ENCODE measurements at places on chromosomes 13 and 19. TPM values are rescaled to one million over a fixed set of nuclear protein-coding genes. Genes with fewer than 3 reads are reported as not detected.
A peak's percentile ranks its signal among the peaks of the same experiment; 100 is the strongest.

Gene KLK14
- total RNA-seq = not detected

- no peak for DNase-seq
Measured at GRCh38 chr13:101698400-101698799, 245.9 kb downstream of the ITGBL1 start.

DNA sequence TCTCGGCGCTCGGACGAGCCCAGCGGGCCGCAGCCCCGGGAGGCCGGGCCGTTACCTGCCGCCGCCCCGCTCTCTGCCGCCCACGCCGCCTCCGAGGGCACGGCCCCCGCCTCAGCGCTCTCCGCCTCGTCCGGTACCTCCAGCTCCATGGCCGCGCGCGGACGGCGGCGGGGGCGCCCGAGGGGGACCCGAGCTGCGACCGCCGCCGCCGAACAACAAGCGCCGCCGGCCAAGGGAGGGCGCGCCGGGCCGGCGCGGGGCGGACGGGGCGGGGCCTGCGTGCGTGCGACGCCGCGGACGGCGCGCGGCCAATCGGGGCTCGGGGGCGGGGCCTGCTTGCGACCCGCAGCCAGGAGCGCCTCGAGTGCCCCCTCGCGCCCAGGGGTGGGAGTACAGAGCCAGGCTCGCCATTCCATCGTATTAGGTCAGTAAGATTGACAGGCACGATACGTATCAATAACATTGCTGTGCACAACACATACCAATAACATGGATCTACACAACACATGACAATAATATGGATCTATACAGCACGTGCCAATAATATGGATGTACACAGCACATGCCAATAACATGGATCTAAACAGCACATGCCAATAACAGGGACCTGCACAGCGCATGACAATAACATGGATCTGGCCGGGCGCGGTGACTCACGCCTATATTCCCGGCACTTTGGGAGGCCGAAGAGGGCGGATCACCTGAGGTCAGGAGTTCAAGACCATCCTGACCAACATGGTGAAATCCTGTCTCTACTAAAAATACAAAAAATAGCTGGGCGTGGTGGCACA lies at the start of gene PIP5K1C:
Gene PIP5K1C, minus strand, starts transcription at position 227 of the 791 bp plus-strand sequence. Its CDS starts 78 bp downstream, at position 149.
- peak; percentile 47 for DNase-seq

DNA sequence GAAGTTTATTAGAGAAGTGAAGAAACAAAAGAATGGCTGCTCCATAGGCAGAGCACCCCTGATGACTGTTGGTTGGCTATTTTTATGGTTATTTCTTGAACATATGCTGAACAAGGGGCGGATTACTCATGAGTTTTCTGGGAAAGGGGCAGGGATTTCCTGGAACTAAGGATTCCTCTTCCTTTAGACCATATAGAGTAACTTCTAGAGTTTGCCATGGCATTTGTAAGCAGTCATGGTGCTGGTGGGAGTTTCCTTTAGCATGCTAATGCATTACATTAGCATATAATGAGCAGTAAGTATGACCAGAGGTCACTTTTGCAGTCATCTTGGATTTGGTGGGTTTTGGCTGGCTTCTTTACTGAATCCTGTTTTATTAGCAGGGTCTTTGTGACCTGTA lies 38.7 kb upstream of the PCDH8 start:
- DNase-seq = no peak

Gene FAM174C
- total RNA-seq = 71.8 TPM

Gene APOC4
- total RNA-seq = not detected

DNA sequence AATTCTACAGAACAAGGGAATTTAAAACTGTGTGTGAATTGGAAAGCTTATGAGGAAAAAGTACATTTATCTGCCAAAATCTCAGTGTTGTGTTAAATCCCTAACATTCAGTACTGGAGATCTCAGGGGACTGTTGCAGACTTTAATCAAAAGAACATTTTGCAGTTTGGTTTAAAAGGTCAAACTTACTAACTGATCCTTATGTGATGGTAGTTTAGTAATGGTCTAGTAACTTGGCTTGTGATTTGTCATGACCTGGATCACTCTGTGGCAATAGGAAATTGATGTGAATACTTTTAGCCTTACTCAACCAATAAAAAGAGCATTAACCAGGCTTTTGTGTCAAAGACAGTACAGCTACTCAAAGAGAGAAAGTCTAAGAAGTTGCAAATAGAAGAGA lies 862.1 kb upstream of the MIR17HG start:
- DNase-seq = no peak

Gene ERFL
- total RNA-seq = 0.19 TPM

GRCh38 chr13:36998624-36999041 lies 507 bp downstream of the ALG5 start:
- no peak for DNase-seq

Gene CLEC4M
- total RNA-seq = 0.16 TPM

- no peak for DNase-seq
Measured at GRCh38 chr19:31957711-31958110, 387.7 kb upstream of the ZNF507 start.

- peak; percentile 19 for DNase-seq
Measured at GRCh38 chr19:36528921-36529518, 949 bp upstream of the ZNF260 start.

Gene SIAH3
- not detected for total RNA-seq

Gene SLITRK6
- total RNA-seq = not detected

Gene PEAK3
- 0.10 TPM for total RNA-seq

GRCh38 chr19:19120308-19121231 lies 17.7 kb downstream of the TMEM161A start:
- no peak for DNase-seq

Gene PCP2
- total RNA-seq = 0.62 TPM

Gene ACP5
- total RNA-seq = 43.6 TPM

GRCh38 chr13:21218351-21219035 lies 42.0 kb downstream of the MRPL57 start:
- peak; percentile 68 for DNase-seq

DNA sequence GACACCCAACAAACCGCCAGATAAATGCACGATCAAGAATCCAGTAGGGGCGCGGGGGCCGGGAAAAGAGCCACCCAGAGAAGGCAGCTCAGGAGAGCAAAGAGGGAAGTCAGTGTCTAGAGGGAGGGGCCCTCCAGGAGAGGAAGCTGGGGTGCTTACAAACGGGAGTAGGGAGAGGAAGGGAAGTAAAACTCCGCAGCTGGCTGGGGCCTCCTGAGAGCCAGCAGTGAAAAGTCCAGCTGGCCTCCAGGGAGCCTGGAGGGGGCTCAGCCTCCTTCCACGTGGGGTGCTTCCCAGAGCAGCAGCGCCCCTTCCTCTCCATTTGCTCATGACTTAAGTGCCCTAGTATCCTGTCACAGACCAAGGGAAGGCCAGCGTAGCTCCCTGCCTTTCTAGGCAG lies 51.8 kb downstream of the TMED1 start:
- no peak for DNase-seq

- DNase-seq = no peak
Measured at GRCh38 chr13:29936956-29937355, 86.5 kb upstream of the UBL3 start.

DNA sequence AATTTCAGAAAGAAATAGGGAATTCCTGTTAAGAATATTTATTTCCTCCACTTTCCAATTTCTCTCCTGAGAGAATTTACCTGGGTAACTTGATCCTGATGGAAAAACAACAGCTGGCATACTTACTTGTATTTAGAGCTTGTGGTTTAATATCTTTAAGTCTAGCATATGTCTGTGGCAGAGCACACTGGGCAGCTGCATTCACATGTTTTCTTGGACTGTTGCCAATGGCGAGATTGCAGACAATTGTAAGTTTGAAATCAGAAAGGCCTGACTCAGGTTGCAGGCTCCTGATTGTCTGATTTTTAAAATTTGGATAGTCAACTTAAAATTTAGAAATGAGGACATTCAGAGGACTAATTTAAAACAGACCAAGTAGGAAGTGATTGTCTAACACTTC lies 66.9 kb downstream of the NHLRC3 start:
- DNase-seq = no peak

GRCh38 chr13:27919934-27920676 lies at the start of gene PDX1:
PDX1 (plus strand) TSS chr13:27920000; CDS start chr13:27920139, 139 bp downstream.
- no peak for DNase-seq

Gene EFNB2
- total RNA-seq = 0.40 TPM

GRCh38 chr19:45769821-45770191 lies 754 bp upstream of the SIX5 start:
- no peak for DNase-seq

- DNase-seq = no peak
Measured at GRCh38 chr13:36131222-36131930, at the start of gene DCLK1. DCLK1 (minus strand) TSS chr13:36131382.

DNA sequence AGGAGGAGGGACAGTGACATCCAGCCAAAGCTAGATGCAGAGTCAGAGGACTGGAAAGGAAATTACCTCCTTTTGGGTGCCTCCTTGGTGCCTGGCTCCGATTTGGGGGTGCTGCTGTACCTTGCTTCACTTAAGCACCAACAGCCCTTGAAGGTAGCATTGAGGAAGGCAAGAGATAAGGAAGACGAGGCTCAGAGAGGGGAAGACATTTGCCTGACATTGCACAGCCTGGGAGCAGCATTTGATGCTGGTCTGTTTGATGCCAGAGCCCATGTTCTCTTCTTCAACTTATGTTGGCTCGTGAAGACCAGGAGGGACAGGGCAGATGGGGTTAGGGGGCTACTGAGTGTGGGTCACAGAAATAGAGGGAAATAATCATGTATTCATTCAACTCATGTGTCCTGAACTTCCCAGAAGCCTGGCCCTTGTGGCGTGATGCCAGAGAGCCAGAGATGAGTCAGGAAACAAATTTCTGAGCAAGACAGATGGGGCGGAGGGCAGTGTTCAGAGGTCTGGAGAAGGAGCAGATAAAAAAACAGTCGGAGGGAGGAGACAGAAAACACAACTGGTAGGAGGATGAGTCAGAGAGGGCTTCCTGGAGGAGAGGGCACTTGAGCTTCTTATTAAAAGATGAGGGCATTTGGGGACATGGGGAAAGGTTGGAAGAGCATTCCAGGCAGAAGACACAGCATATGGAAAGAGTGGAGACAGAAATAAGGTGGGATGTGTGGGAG lies 3.0 kb upstream of the C19orf81 start:
- DNase-seq = no peak

Gene KCNC3
- 3.8 TPM for total RNA-seq

Gene SHC2
- total RNA-seq = 0.08 TPM

Gene MBD3L3
- not detected for total RNA-seq

GRCh38 chr19:34041925-34042521 lies 130.3 kb upstream of the LSM14A start:
- no peak for DNase-seq

GRCh38 chr13:31264151-31264550 lies 64.4 kb downstream of the B3GLCT start:
- no peak for DNase-seq

DNA sequence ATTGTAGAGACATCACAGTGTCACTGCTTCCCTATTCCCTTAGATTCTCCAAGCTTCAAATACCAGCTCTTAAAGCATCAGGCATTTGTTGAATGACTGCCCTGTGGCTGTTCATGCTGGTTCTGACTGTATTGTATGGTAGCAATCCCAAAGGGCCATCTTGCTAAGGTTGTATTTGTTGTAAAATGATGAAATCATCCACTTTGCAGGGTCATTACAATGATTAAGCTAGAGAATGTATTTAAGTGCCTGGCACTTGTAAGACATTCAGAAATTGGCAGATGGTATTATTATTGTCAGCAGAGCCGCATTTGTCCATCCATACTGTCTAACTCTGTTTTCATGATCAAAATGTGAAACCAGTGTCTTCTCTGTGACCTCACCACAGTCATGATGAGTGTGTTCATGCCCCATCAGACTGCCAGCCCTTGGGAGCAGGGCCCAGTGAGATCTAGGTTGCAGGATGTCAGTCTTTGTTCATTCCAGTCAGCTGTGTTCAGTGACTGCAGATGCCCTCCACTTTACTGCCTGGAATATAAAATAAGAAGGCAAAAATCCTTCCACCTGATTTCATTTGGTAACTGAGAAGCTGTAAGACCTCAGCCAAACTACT lies 86.1 kb downstream of the DHRS12 start:
- DNase-seq = no peak

Gene KLK5
- not detected for total RNA-seq

DNA sequence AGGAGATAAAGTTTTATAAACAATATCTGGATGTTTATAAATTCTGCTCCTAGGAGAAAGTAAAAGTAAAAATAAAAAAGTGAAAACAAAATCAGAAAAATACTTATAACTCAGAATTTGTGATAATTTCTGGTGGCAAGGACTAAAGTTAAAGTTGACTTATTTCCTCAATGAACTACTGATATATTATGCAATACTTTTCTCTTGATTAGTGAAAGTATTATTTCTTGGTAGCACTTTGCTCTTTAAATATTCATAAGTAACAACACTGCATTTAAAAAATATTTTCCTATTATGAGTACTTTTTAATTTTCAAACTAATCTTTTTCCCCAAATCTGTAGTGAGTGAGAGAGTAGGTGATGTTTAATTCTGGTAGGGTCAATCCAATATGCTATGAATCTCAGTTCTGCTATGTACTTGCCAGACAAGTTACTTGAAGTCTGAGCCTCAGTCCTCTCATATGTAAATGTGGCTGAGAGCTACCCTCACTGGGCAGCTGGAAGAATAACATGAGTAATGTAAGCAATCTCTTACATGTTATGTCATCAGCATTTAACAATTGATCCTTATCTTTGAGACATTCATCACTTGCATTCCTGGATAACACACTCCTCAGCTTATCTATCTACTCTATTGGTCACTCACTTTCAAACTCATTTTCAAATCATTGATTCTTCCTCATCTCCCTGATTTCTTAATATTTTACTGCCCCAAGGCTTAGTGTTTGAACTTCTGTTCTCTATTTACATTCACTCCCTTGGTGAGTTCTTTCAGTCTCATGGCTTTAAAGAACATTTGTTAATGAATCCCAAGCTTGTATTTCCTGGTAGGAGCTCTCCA lies 239.0 kb downstream of the RGCC start:
- DNase-seq = no peak

- no peak for DNase-seq
Measured at GRCh38 chr13:34967851-34968562, 25.9 kb downstream of the NBEA start.

- no peak for DNase-seq
Measured at GRCh38 chr19:42184401-42184861, 33.0 kb downstream of the DEDD2 start.

GRCh38 chr19:50882188-50882587 lies 8.9 kb downstream of the KLK2 start:
- DNase-seq = no peak

Gene KLK2
- total RNA-seq = 1.6 TPM

Gene CEACAM1
- total RNA-seq = 8.0 TPM

Gene CRX
- not detected for total RNA-seq

- DNase-seq = no peak
Measured at GRCh38 chr19:47436712-47437401, 17.5 kb upstream of the MEIS3 start.

- DNase-seq = no peak
Measured at GRCh38 chr19:41206926-41207750, 11.9 kb upstream of the AXL start.

DNA sequence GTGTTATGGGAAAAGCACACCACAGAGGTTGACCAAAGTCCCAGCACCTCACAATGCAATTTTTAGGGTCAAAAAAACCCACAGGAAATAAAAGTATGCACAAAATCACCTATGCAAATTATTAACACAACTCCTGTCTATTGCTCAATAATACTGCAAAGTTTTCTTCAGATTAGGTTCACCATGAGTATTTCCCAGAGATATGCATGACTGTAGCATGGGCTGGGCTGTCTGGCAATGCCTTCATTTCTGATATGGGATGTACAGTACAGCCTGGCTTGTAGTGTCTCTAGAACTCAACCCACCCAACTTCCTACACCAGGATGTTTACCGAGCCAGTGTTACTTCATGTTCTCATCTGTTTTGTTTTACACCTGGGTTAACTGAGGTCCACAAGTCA lies 698.7 kb upstream of the ARGLU1 start:
- no peak for DNase-seq

GRCh38 chr19:28898249-28898648 lies 314.7 kb downstream of the UQCRFS1 start:
- DNase-seq = no peak

Gene KASH5
- total RNA-seq = 0.21 TPM

Measured in GM12878 (cell line).